ENCODE measurements at places on chromosomes 5 and 9.
A peak's percentile ranks its signal among the peaks of the same experiment; 100 is the strongest.

- no peak for DNase-seq
Measured at GRCh38 chr5:107776922-107777740, 106.4 kb upstream of the EFNA5 start.

GRCh38 chr9:124710766-124711165 is 60.3 kb downstream of the NR6A1 start:
- no peak for DNase-seq

DNA sequence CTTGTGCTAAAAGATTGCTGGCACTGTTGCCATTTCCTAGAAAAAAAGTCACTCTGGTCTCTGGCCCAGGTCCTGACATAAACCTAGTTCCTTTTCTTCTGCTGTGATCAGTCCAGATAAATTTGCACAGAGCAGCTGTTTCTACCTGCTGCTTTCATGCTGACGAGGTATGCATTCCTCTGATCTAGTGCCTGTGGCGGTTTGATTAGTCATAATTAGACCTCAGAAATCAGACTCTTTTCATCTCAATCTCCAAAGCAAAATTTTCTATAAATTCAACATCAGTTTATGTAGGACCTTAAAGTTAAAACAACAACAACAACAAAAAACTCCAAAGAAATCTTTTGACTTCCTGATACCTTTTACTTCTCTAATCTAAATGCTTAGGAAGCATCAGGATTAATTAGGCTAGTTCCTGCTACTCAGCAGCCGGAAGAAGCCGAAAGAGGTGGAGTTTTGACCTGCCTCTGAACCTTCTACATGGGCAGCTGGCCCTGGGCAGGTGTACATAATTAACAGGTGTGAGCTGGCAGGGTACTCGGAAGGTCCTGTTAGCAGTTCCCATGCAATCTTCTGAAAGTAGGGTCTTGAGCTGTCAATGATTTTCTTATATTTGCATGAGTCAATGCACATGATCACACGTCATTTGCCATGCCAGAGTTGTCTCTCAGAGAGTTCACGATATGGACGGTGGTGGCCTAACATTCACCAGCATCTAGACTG is 83.3 kb upstream of the CCDC112 start:
- peak; percentile 70 for DNase-seq

- no peak for DNase-seq
Measured at GRCh38 chr5:36060420-36060887, 6.2 kb downstream of the UGT3A2 start.

- peak; percentile 15 for DNase-seq
Measured at GRCh38 chr5:143051244-143052058, 281.3 kb downstream of the ARHGAP26 start.

DNA sequence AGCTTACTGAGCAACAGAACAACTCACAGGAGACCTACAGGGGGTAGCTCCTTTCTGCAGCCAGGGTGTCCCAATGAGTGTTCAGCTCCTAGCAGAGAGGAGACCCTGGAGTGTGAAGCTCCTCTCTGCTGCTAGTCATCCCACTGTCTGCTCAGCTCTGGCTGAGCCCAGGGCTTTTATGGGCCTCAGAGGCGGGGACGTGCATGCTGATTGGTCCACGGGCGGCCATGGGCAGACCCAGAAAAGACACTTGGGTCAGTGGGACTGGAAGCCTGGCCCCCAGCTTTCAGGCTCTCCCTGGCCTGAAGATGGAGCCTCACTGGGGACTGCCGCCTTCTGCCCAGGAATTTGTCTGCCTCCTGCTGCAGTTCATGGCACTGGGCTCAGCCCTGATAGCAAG is 40.6 kb downstream of the TSPAN17 start:
- no peak for DNase-seq

DNA sequence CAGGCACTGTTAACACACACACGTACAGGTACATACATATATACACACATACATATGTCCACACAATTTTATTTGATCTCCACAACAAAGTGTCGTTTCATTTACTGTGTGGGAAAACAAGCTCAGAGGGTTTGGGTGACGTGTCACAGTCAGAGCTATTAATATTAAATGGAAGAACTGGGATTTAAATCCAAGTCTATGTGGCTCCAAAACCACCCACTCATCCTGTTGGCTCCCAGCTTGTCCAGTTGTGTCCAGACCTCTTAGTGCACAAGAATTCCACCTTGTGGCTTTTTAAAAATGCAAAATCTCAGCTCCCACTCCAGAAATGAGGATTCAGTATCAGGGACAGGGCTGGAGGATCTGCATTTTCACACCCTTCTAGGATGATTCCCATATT is 52.3 kb upstream of the PTPDC1 start:
- no peak for DNase-seq

- DNase-seq = peak; percentile 24
Measured at GRCh38 chr5:82164977-82165713, 113.0 kb downstream of the RPS23 start.

GRCh38 chr9:23598994-23599393 is 227.0 kb downstream of the ELAVL2 start:
- DNase-seq = no peak

DNA sequence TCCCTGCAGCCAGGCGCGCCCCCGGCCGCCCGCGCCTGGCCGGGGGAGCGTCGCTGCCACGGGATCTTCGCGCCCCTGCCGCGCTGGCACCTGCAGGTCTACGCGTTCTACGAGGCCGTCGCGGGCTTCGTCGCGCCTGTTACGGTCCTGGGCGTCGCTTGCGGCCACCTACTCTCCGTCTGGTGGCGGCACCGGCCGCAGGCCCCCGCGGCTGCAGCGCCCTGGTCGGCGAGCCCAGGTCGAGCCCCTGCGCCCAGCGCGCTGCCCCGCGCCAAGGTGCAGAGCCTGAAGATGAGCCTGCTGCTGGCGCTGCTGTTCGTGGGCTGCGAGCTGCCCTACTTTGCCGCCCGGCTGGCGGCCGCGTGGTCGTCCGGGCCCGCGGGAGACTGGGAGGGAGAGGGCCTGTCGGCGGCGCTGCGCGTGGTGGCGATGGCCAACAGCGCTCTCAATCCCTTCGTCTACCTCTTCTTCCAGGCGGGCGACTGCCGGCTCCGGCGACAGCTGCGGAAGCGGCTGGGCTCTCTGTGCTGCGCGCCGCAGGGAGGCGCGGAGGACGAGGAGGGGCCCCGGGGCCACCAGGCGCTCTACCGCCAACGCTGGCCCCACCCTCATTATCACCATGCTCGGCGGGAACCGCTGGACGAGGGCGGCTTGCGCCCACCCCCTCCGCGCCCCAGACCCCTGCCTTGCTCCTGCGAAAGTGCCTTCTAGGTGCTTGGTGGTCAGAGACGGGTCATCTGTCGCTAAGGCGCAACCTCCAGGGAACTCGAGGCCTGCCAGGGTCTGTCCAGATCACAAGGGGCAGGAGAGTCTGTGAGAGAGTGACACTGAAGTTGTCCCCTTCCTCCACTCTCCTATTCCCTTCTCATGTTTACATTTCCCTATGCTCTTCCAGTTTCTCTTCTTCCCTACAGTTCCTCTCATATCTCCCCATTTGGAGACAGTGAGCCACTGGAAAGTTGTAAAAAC is 1.3 kb downstream of the GPR150 start:
- peak; percentile 64 for DNase-seq

Data from body of pancreas (tissue), 4 donors.